ENCODE measurements at places on chromosomes 16 and 17.

DNA sequence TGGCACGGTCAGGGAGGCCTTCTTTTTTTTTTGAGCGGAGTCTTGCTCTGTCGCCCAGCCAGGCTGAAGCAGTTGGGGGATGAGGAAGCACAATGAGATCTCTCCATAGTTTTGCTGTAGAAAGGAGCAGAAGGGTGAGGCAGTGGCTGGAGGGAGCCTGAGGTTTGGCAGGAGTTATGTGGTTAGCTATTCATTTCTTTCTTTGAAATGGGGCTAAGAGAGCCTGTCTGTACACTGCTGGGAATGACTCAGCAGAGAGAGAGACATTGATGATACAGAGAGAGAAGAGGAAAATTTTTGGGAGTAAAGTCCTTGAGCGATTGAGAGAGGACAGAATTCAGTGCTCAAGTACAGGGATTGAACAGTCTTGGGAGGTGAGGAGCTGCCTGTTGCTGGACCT, 22.1 kb downstream of the NOS2 start:
- peak; percentile 54 for DNase-seq

GRCh38 chr17:72624226-72624625, 468.3 kb downstream of the SLC39A11 start:
- DNase-seq = no peak

- no peak for DNase-seq
These were observed 625.6 kb downstream of the TMEM114 start for GRCh38 chr16:7964744-7965143.

GRCh38 chr16:86791287-86792035, 213.1 kb downstream of the FOXL1 start:
- DNase-seq = no peak

DNA sequence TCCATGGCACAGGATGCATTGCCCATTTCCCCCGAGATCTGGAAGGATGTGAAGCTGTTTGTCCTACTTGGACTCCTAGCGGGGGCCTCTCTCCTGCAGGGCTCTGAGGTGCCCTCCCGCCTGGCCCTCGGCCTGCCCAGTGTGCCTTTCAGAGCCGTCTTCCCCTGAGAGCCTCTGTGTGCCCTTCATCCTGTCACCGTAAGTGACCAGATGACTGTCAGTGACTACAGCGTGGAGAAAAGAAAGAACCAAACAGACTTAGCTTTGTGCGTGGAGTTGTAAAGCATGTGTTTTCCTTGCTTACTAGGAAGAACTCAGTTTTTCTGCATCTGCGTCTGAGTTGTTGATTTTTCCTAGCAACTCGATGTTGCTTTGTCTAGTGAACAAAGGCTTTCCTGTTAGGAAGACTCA, 56.1 kb downstream of the BANP start:
- no peak for DNase-seq

DNA sequence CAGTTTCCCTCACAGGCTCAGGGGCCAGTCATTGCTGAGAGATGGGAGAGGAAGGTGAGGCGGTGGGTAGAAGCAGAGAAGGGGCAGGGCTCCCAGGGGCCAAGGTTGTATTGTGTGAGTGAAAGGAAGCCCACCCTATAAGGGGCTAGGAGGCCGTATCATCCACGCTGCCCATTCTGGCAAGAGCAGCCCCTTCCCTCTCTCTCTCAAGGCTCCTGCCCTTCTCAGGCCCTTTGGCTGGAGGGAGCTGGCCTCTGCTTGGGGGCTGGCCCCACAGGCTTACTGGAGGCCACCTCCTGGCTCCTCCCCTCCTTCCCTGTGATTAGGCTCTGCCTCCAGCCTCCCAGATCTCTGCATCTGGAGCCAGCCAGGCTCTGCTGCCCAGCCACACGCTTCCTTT, 7.6 kb downstream of the TBKBP1 start:
- DNase-seq = no peak

DNA sequence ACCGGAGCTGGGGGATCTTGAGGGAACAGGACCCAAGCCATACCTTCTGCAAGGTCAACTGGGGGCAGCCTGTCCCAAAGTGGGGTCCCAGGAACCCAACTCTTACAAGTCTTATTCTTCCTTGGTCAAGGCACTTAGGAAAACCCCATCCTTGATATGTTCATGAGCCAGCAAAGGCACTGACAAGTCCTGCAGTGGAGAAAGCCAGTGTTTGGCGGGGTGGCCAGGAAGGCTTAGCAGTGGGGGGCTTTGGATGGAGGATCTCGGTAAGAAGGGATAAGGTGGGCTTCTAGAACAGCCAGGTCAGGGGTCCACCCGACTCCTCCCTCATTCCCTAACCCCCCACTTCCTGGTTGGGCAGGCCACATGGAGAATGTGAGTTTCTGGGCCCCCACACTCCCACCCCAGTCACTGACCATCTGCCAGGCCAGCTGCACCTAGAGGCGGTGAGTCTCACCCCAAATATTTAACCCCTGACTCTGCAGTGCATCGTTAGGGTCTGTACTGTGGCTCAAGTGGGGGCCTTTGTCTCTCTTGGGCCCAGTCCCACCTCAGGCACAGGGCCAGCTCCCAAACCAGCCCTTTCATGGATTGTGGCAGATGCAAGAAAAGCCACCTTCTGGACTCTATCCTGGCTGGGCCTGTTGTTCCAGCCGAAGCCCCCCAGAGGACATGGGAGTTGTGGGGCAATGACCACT, 22.3 kb downstream of the PPL start:
- no peak for DNase-seq

GRCh38 chr17:76557368-76558197, 17.7 kb downstream of the PRCD start:
- DNase-seq = peak; percentile 95

GRCh38 chr16:73846007-73846330, 450.6 kb upstream of the PSMD7 start:
- no peak for DNase-seq

GRCh38 chr16:66741169-66741900, 10.1 kb downstream of the DYNC1LI2 start:
- peak; percentile 94 for DNase-seq

GRCh38 chr17:47649972-47650524, 329 bp downstream of the KPNB1 start:
- DNase-seq = no peak

DNA sequence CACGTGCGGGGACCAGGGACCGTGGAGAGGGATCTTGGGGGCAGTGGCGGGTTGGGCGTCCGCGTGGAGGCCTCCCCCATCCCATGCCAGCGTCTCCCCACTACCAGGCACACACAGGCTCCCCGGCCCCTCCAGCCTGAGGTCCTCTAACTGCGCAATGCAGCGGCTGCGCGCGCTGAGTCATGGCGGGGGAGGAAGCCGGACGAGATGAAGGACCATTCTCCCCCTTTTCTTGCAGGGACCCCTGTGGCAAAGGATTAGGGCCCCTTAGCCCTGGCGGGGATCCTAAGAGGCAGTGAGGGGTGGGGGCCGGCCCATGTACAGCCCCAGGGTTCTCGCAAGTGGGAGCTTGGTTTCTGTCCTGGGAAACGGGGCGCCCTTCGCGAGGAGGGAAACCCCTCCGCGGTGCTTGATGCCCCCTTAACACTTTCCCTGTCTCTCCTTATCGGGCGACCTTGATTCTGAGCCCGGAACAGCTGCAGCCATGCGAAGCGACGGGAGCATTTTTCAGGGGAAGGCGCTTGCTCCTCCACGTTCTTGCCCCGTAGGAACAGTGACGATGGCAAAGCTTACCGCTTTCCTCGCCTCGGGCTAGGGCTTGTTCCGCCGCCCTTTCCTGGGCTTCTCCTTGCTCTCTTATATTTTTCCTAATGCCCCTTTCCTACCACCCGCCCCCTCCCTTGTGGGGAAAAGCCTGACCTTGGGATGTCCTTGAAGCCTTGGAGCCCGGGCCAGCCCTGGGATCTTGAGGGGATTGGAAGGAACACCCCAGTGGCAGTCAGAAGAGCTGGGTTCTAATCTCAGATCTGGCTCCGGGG, 592 bp downstream of the ALDOA start:
- DNase-seq = peak; percentile 65

- DNase-seq = no peak
These were observed 244.7 kb upstream of the WSB1 start for GRCh38 chr17:27049104-27049784.

GRCh38 chr16:69781118-69781517, 19.0 kb downstream of the WWP2 start:
- DNase-seq = no peak

GRCh38 chr16:4115949-4116318, 308 bp downstream of the ADCY9 start:
- DNase-seq = no peak

- DNase-seq = no peak
These were observed 10.5 kb downstream of the DOK4 start for GRCh38 chr16:57475711-57476339.

- DNase-seq = no peak
These were observed 10.9 kb upstream of the NT5C start for GRCh38 chr17:75142236-75142971.

GRCh38 chr17:82351254-82351712, 7.8 kb upstream of the TEX19 start:
- DNase-seq = no peak

Data from AG10803 (cell line).